Fibroblast of villous mesenchyme (primary cell): ENCODE measurements at places on chromosomes 12 and 14. TPM values are rescaled to one million over a fixed set of nuclear protein-coding genes. Genes with fewer than 3 reads are reported as not detected.
A peak's percentile ranks its signal among the peaks of the same experiment; 100 is the strongest.

The COQ10A gene
- total RNA-seq, result 9.0 and 12.5 TPM in 2 replicates

DNA sequence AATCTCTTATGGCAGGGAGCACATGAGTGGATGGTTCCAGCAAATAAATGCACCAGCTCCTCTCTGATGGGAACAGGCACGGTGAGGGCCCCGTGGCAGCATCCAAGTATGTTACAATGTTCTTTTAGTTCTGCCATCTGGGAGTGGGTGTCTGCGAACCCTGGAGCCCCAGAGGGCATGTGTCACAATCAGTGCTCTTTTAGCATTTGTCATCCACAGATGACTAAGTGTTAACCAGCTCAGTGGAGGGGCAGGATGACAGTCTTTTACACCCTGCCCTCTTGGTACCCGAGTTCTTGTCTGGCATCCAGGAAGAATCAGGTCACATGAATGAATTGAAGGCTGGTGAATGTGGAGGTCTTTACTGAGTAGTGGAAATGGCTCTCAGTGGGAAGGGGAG, 560.4 kb upstream of the FLRT2 start:
- DNase-seq, result no peak

- peak; percentile 76 for DNase-seq
Observed at GRCh38 chr14:64764641-64765520, 60.7 kb downstream of the PLEKHG3 start.

The FITM1 gene
- not detected in 2 replicates for total RNA-seq

The TAS2R7 gene
- 0.32 TPM in 1 of 2 replicates, not detected in the other for total RNA-seq

The SLC6A15 gene
- total RNA-seq, result 0.43 and 0.64 TPM in 2 replicates

DNA sequence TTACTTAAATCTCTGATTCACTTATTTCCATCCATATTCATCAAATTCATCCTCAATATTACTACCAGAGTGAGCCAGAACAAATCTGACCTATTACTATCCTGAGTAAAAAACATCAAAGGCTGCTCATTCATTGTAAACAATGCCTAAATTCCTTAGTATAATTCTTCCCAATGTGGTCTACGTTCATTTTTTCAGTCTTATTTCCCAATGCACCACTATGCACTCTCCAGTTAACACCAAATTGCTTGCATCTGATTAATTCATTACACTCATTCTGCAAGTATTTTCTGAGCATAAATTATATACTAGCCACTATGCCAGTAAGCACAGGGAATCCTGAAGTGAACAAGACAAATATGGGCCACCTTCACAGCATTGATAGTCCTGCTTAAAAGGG, 110.0 kb downstream of the EPS8 start:
- peak; percentile 66 for DNase-seq

DNA sequence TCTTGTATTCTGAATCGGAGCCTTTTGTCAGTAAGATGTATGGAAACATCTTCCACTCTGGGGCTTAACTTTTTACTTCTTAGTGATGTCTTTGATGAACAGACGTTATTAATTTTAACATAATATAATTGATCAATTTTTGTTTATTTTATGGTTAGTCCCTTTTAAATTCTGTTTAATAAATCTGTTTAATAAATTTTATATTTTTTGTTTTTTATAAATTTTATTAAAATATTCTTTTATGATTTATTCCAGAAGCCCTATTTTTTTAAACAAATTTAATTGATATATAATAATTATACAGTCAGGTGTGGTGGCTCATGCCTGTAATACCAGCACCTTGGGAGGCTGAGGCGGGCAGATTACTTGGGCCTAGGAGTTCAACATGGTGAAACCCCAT, 235.1 kb downstream of the AEBP2 start:
- no peak for DNase-seq

The NUAK1 gene
- 82.8 and 84.6 TPM in 2 replicates for total RNA-seq

DNA sequence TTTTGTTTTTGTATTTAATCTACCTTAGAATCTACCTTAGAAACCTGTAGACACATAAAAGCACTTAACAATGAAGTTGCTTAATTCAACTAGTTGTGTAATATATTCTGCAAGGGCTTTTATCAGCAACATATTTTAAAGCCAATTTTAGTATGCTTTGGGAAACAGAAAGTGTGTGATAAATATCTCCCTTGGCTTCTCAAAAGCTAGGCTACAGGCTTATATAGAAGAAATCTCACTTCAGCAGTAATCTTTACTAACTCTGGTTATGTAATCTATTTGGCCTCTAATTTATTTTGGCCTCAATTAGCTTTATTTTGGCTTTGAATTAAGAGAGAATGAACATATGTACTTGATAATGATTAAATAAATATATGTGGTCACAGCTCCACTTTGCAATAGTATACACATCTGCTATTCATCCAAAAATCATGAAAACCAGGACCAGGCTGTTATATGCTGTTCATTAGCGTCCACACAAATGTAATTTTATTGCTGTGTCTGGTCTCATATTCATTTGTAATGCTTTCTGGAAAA, 37.2 kb downstream of the LRP6 start:
- peak; percentile 48 for DNase-seq

The INSM2 gene
- total RNA-seq, result not detected in 2 replicates

- no peak for DNase-seq
Observed at GRCh38 chr14:71198687-71199086, 291.4 kb downstream of the PCNX1 start.

GRCh38 chr12:26226629-26227360, 31.4 kb downstream of the SSPN start:
- no peak for DNase-seq

The PTPRB gene
- 0.43 and 0.97 TPM in 2 replicates for total RNA-seq

DNA sequence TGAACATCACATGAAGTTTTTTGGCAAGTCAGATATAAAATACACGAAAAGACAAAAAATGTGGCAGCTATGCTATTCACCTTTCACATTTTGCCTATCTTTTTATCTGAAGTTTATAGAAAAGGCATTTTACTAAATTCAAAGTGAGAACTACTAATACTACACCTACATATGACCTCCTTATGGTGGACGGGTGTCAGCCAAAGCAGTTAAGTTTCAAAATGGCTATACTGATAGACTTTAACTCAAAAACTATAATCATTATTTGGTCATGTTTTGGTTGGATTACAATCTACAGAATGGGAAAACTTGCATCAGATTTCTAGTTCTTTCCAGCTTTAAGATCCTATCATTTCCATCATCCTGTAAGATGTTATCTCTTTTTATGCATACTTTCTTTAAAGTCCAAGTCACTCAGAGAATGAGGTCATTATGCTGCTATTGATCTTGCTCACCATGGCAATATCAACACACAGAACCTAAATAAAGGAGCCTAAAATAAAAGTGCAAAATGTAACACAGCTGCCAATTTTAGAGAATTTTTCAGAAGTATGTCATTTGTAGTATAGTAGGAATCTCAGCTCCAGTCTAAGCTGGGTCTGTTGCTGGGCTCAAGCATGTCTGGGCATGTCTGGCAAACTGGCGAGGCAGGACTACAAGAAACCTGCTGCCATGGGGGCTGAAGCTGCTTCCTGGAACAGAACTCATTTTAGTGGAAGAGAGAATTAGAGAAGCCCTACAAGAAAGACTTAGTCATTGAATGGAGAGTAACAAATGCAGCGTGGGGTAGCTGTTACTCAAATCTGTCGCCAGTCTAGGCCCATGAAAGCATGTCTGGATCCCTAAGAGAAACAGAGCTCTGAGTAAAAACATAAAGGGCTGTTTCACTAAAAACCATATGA, 7.6 kb upstream of the AEBP2 start:
- peak; percentile 55 for DNase-seq

- DNase-seq, result peak; percentile 91
Observed at GRCh38 chr14:77099425-77100167, 1.5 kb downstream of the CIPC start.

- DNase-seq, result no peak
Observed at GRCh38 chr14:32300136-32300535, 29.0 kb upstream of the AKAP6 start.

The ZNF10 gene
- 5.2 TPM in 2 replicates for total RNA-seq

DNA sequence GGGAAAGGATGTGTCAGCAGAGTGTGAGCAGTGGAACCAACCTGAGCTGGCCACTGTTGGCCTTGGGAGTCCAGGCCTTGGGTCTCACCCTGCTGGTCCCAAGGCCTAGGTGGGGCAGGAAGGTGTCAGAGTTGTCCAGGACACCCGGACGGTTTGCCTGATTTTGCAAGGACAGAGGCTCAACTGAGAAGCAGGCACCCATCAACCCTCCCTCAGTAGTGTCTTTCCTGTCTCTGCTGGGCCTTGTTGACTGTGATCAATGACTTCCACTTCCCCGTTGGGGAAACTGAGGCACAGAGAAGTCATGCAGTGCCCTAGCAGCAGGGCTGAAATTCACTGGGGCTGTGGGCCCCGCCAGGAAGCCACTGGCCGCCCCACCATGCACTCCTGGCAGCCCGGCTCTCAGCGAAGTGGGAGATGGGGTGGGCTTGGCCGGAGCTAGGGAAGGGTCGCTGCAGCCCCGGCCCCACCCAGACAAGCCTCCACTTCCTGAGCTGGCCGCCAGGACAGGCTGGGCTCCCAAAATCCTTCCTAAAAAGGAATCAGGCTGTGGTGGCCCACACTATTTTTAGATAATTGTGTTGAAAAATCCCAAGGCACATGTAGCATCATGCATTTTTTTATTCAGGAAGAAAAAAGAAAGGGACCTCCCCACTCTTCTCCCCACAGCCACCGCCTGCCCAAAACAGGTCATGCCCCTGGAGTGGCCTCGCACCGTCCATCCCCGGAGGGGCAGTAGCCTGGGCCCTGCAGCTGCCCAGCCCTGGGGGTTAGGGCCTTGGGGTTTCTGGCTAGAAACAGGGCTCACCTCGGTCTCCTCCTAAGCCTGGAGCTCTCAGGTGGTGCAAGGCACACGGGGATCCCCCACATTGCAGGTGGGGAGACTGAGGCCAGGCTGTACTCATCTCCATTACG, 127.4 kb downstream of the CALM1 start:
- DNase-seq, result no peak

DNA sequence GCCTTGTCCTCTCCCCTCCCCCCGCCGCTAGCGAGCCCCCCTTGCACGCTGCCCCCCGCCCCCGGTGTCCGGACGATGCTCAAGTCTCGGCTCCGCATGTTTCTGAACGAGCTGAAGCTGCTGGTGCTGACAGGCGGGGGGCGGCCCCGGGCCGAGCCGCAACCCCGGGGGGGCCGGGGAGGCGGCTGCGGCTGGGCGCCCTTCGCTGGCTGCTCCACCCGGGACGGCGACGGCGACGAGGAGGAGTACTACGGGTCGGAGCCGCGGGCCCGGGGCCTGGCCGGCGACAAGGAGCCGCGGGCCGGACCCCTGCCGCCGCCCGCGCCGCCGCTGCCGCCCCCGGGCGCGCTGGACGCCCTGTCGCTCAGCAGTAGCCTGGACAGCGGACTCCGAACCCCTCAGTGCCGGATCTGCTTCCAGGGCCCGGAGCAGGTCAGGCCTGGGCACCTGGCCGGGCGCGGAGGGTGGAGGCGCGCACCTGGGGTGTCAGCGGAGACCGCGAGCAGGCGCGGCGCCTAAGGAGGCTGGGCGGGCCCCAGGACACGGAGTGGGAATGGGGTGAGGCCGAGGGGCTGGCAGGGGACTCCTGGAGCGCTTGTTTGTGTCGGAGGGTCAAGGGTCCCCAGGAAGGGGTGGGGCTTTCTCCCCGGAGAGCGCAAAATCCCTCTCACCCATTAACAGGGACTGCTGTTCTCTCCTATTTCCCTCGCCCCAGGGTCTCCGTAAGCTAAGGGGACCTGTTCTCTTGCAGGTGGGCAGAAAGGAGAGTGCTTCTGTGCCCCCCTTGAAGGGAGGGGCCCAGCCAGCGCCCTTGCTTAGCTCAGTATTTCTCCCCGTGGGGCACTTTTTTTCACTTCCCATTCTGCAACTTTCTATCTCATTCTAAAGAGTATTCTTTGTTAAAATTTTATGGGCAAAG, 810 bp downstream of the MARCHF9 start:
- DNase-seq, result no peak

DNA sequence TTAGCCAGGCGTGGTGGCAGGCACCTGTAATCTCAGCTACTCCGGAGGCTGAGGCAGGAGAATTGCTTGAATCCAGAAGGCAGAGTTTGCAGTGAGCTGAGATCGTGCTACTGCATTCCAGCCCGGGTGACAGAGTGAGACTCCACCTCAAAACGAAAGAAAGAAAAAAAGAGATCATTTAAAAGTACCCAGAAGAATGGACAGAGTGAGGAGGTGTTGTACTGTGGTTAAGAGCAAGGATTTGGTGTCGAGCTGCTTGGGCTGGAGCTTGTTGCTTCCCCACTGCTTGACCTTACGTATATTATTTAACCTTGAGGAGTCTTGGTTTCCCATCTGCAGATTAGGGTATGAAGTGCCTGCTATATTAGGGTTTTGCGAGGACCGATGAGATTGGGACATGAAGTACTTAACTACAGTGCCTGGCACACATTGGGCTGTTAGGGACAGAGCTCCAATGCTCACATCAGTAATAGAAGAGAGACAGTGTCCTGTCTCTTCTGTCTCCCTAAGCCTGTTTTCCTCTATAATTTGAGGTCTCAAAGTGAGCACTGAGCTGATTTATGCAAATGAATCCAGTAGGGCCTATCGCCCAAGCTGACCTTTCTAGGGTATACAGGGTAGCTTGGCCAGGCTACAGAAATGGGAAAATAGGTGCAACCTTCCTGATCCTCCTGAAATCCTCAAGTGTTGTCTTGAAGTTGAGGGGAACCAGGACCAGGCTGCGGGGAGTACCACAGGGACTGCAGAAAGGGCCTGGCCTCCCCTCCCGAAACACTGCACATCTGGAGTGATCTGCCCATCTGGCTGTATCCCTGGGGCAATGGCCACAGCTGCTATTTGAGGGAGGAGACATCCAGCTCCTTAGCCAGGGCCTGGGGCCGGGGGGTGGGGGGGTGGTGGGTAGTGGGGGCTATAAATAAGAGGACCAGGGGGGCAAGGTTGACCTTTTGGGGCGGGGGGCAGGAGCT, 8.6 kb upstream of the HDAC7 start:
- DNase-seq, result no peak
